ENCODE measurements at places on chromosomes 12 and 14.

DNA sequence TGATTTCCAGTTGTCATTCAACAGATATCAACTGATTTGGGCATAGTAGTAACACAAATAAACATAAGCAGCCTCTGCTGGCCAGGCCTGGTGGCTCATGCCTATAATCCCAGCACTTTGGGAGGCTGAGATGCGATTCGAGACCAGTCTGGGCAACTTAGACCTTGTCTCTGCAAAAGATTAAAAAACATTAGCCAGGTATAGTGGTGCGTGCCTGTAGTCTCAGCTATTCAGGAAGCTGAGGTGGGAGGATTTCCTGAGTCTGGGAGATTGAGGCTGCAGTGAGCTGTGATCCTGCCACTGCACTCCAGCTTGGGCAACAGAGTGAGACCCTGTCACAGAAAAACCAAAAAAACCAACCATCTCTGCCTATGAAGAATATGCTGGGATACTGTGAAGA lies 7.1 kb downstream of the METAP2 start:
- no peak for DNase-seq

GRCh38 chr12:115709540-115710011 lies 567.9 kb downstream of the MED13L start:
- no peak for DNase-seq

GRCh38 chr14:28830115-28830534 lies 63.5 kb downstream of the FOXG1 start:
- no peak for DNase-seq

DNA sequence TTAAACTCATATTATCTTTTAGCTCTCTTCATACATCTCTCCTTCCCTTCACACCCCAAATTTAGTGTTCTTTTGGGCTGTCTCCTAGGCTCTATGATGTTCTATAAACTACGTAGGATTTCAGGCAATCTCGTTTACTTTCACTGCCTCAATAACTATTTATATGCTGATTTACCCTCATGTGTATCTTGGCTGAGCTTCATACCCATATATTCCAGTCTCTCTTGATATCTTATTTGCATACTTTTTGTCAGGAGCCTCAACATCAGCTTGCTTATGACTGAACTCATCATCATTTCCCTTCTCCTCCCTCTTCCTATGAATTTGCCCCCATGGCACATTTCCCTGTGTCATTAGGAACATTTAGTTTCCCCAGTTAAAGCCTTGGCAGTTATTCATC lies 262.1 kb upstream of the FBXO33 start:
- DNase-seq = no peak

- DNase-seq = no peak
These were observed 57.0 kb upstream of the CDKN3 start for GRCh38 chr14:54339771-54340170.

DNA sequence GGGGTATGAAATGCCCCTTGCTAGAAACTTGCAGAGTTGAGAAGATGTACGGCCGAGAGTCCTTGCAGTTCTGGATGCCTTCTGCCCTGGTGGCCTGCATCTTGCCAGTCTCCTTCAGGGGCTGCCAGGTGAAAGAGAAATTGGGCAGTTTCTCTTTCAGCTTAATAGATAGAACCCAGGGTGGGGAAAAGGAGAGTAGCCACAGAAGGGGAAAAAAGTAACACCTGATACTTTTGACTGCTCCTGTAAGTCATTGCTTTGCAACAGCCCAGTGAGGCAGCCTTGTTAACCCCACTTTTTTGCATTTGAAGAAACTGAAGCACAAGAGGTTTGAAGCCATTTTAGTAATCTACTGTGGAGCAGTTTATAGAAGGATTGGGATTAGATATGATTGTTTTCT lies 27.6 kb downstream of the TDP1 start:
- DNase-seq = no peak

GRCh38 chr14:87994974-87995373 lies 2.0 kb upstream of the GALC start:
- no peak for DNase-seq
